ENCODE measurements at places on chromosomes 11 and 22.
A peak's percentile ranks its signal among the peaks of the same experiment; 100 is the strongest.

DNA sequence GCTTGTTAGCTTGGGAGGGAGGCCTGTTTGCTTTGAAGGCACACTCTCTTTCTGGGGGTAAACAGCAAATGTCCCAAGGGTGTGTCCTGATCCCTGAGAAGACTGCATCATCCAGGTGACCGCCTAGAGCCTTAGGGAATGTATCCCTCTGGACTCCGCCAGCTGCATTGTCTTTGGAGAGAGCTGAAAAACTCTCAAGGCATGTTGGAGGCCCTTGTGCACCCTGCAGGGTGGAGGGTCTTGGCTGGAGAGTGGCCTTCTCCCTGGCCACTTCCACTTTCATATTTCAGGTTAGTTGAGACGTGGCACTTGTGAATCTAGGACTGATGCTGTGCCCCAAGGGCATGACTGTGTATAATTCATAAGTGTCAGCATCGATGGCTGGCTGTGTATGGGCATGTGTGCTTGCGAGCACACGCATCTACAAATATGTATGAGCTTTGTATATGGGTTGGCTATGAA is 70.6 kb downstream of the ZBTB16 start:
- no peak for DNase-seq

GRCh38 chr22:19913337-19913936 is 28.1 kb upstream of the COMT start:
- no peak for DNase-seq

DNA sequence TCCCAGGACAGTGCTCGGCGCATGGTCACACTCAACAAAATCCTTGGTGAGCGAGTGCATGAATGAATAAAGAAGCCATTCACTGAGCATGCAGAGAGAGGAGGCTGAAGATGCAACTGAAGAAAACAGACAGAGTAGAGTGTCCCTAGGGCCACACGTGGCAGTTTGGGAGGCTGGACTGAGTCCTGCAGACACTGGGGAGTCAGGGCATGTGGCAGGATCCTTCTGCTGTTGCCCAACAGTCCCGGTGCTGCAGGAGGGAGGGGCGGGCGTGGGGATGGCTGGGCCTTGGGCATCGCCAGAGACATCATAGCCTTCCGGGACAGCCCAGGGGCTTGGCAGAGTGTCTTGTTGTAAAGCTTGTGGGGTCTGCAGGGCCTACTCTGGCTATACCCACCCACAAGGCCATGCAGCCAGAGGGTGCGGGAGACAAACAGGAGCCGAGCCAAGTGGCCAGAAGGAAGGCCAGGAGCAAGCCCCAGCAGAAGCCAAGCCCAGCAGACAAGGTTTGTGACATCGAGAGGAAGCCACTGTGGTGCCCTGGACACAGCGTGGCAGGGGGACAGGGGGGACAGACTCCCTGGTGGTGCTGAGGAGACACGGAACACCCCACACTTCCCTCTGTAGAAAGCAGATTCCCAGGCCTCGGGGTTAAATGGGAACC is 26.7 kb upstream of the FBLN1 start:
- DNase-seq, result no peak

DNA sequence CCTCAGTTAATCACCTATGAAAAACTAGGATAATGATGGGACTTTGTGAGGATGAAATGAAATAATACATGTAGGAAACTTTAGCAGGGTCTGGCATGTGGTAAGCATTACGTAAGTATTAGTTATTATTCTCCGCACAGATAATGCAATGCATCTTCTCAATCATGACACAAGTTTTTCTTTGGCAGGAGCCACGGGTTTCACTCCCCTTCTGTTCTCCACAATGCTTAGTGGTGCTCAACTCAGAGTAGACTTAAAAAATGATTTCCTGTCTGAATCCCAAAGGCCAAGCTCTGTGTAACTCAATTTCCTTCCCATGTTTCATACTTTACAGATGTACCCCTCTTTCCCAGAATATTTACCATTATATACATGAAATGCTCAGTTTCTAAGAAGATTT is 82.9 kb downstream of the CCDC34 start:
- DNase-seq, result no peak

GRCh38 chr11:64196626-64197025 is 9.9 kb upstream of the FERMT3 start:
- no peak for DNase-seq

GRCh38 chr11:43746670-43747069 is 66.1 kb downstream of the HSD17B12 start:
- no peak for DNase-seq

DNA sequence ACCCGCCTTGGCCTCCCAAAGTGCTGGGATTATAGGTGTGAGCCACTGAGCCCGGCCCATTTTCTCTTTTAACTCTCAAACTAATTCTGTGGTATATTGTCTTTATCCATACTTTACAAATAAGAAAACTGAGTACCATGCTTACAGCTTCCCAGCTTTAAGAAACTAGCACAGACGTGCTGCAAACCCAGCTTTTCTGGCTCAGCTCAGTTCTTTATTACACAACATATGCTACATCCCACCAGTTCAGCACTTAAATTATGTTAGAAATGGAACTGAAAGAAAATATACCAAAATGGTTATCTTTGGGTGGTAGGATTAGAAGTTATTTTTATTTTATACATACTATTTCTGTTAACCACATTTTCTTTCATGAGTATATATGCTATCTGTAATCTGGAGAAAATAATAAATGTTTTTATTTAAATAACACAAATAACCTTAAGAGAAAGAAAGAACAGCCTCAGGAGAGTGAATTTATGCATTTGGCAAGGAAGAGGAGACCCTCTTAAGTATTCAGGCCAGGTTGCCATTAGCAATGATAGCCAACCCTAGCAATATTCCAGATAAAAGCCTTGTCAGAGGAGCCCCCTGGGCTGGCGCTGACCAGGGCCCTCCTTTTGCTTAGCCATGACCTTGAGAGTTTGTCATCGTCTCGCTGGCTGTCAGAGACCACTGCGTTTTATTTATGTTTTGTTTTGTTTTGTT is 33.8 kb downstream of the SLN start:
- no peak for DNase-seq

GRCh38 chr11:117220568-117220967 is 11.3 kb downstream of the PCSK7 start:
- DNase-seq, result peak; percentile 45

DNA sequence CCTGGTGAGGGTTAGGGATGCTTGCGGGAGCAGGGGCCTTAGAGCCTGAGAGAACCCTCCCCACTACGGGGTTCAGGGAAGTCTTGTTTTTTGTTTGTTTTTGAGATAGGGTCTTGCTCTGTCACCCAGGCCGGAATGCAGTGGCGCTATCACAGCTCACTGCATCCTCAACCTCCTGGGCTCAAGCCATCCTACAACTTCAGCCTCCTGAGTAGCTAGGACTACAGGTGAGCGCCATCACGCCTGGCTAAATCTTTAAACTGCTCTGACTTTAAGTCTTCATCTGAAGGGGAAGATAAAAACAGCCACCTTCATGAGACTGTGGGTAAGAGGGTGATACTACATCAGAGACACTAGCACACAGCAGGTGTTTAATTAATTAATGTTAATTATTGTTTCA is 28.5 kb downstream of the SERPIND1 start:
- no peak for DNase-seq

- DNase-seq, result no peak
These were observed 7.9 kb downstream of the MB start for GRCh38 chr22:35609261-35609660.

GRCh38 chr11:21930408-21930807 is 262.5 kb upstream of the ANO5 start:
- DNase-seq, result no peak

- DNase-seq, result peak; percentile 20
These were observed 30.3 kb downstream of the SAMM50 start for GRCh38 chr22:43985532-43985931.

DNA sequence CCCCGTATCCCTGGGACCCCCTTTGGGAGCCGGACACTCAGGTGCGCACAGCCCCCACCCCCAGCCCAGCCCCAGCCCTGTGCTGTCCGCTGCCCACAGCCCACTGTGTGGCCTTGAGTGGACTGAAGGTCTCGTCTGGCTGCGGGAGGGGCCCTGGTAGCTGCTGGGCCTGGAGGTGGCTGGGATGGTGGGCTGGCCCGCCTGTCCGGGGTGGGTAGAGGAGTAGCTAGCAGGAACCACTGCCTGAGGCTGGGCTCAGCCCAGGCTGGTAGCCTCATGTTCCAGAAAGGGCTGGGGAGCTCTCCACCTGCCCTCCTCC is 4.6 kb upstream of the MUC6 start:
- no peak for DNase-seq

- peak; percentile 36 for DNase-seq
These were observed 57.7 kb downstream of the FLRT1 start for GRCh38 chr11:64093233-64094039.

DNA sequence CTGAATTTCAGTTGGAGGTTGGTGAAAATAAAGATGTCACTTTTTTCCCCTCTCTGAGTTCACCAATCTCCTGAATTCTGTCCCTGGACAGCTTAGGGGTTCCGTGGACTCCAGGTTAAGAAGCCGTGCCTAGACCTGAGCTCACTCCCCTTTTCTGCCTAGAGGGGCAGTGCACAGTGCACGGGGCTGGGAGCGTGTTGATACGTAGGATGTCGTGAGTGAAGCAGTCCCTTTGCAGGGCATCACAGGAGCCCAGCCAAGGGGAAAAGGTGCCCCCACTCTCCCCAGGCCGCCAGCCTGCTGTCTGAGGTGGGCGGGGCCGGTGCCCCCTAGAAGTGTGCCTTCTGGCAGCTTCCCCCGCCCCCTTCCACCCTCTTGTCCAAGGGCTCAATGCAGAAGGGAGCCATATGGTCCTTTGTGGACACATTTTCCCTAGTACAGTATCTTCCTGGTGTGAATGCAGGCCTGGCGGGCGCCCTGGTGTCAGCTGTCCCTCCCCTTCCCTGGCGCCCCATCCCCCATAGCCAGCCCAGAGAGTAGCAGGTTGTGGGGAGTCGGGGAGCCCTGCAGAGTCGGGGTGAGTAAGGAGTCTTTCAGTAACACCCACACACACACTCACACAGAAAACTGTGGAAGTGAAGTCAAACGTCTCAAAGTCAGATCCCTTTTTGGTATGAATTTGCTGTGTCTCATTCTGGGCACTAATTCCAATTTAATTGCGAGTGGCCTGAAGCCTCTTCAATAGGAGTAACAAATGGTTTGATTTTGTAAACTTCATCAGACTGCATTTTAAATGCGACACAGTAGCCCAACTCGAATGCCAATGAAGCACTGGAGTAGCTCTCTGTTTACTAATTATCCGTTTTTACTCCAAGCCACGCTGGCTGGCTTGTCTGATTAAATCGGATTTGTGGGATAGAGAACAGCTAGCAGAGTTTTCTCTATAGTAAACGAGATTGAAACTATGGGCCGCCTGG is 67.5 kb upstream of the NNMT start:
- DNase-seq, result no peak

GRCh38 chr11:122192634-122193255 is 76.7 kb upstream of the BLID start:
- DNase-seq, result no peak

GRCh38 chr11:28542561-28542960 is 434.4 kb downstream of the METTL15 start:
- no peak for DNase-seq

DNA sequence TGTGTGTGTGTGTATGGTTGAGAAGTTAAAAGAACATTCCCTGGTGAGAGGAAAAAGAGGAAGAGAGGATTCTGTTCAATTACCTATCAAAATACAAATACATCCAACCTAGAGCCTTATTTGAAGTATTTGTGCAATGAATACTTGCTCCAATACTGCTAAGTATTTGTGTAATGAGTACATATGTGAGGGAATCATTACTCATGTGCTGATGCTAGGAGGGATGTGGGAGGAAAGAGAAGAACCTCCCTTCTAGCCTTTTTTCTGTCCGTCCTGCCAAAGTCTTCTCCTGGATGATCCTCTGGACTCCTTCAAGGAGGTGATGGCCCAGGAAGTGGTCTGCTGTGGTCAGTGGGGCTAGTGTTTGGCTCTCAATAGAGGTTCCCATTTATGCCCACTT is 36.0 kb upstream of the ACCSL start:
- DNase-seq, result no peak

DNA sequence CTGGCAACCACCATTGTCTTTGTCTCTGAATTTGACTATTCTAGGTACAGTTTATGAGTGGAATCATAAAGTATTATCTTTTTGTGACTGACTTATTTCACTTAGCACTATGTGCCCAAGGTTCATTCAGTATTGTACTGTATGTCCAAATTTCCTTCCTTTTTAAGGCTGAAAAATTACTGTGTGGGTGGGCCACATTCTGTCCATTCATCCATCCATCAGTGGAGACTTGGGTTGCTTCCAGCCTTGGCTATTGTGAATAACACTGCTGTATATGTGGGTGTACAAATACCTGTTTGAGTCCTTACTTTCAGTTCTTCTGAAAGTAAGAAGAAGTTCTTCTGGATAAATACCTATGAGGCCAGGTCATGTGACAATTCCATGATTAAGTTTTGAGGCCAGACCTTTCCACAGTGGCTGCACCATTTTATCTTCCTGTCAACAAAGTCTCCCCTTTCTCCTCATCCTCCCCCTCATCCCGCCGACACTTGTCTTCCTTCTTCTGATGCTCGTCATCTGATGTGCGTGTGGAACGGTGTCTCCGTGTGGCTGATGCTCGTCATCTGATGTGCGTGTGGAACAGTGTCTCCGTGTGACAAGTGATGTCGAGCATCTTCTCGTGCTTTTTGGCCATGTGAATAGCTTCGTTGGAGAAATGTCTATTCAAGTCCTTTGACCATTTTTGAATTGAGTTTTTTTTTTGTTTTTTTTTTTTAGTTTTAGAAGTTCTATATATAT is 49.5 kb downstream of the SBF1 start:
- no peak for DNase-seq

DNA sequence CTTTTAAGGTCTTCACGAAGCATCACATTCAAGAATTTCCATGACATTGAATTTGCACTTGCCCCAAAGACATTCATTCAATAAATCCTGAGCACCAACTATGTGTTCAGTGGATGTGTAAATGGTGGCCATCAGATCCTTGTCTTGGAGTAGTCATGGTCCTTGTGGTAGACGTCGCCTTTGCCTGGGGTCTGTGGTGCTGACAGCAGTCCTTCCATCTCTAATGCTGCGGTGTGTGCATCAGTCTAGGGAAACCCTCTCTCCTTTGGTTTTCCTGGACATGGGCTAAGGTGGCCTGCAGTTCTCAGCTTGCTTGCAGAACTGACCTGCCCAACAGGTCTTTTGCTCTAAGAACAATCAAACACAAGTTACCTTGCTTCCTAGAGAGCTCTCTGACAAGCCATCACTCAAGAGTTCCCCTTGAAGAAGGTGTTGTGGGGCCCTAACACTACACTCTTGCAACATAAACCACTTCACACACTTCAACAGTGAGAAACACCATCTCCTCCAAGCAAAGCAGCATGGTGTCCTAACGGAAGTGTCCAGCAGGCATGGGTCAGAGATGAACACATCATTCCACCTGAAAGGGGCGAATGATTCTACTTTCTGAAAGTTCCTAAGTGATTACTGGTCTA is 72.1 kb downstream of the BUD13 start:
- no peak for DNase-seq
